Heart right ventricle (tissue), 16 donors: ENCODE measurements at places on chromosomes 4 and X. TPM values are rescaled to one million over a fixed set of nuclear protein-coding genes. Genes with fewer than 3 reads are reported as not detected.

DNA sequence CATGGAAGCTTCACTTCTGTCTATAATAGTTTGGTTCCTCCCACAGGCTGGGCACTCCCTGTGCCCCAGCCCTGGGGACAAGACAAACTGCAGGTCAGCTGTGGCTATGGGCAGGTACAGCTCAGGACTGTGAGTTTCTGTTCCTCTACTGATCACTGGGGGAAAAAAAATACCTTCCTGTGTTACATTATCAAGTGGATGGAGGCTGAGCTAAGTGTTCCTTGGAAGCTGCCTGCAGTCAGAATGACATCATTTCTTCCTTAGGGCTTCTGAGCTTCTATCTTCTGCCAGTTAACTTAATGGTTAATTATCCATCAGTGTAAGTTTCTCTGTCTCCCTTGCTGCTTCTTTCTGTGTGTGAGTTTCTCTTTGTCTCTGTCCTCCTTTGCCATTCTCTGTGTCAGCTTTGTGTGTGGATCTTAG lies 4.6 kb downstream of the RAB33A start:
- no peak for DNase-seq

DNA sequence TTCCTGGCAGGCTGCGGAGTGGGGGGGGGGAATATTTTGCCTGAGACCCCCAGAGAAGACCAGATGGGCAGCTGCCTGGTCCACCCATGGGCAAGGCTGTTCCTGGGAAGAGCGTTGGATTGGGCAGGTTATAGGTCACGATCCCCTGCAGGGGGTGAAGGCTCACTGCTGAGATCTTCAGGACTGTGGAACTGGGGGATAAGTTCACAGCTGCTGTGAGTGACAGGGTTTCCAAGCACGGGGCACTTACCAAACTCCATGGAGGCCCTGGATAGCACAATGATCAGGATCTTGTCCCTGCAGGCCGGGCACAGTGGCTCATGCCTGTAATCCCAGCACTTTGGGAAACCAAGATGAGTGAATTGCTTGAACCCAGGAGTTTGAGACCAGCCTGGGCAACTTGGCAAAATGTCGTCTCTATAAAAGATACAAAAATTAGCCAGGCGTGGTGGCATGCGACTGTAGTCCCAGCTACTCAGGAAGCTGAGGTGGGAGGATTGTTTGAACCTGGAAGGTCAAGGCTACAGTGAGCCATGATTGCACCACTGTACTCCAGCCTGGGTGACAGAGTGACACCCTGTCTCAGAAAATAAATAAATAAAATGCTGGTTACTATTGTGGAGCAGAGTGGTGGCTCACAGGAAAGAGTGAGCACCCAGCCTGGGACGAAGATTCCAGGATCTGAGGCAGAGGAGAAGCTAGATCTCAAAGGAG lies 68.0 kb upstream of the HELT start:
- no peak for DNase-seq

DNA sequence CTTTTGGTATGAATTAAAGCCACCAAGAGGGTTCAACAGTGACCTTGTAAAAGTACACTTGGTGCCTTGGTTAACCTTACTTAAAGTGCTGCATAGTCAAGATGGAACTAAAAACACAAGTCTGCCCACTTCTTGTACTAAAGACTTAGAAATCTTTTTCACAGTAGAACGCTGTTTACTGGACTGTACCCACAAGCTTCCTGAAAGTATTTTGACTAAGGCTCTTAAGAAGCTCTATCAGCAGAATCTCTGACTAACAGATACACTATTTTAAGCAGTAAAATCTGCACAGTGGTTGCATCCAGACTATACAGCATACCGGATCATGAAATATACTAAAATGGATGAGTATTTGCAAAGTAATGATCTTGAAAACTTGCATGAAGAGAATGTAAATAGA lies 7.2 kb downstream of the RAB28 start:
- DNase-seq = no peak

Gene ERCC6L
- 0.01 TPM for polyA plus RNA-seq

Gene ADAMTS3
- 0.23 TPM for polyA plus RNA-seq

DNA sequence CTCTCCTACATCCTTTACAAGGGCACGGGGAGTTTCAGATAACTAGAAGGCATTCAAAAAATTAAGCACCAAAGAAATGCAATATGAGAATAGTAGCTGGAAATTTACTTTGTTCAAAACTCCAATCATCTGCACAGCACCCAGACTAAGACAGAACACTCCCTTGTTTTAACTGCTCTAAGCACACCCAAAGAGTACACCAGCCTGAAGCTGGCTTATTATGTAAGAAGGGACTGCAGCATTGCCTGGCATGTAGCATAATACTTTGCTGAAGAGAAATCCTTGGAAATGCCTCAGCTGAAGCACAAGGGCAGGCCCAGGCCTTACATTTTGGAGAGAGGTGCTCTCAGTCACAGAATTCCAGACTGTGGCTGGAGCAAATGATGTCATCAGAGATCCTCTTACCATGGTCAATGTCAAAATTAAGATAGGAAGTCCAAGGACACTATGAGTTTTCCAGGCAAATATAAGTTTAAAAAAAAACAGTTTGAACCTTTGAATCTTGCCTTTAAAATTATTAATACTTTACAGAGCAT lies 14.8 kb downstream of the ARHGEF6 start:
- no peak for DNase-seq
